ENCODE measurements at places on chromosomes 4 and X.

GRCh38 chr4:14749910-14750309, 252.4 kb upstream of the CPEB2 start:
- no peak for DNase-seq

DNA sequence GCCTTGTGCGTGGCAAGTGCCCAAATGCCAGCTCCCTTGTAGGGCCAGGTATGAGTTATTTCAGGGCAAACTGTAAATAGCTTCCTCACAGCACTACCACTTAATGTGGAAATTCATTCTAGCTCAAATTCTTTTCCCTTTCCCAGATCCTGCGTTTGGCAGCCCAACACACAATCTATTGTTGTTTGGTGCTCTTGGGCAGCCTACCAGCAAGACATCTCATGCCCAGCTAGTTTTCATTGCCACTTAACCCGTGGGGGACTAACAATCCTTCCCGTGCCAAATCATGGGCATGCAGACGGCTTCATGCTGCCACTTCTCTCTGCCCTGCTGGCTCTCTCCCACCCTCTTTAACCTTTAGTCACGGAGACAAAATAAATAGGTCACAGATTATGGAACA, 454.2 kb downstream of the GRIA2 start:
- DNase-seq, result no peak

DNA sequence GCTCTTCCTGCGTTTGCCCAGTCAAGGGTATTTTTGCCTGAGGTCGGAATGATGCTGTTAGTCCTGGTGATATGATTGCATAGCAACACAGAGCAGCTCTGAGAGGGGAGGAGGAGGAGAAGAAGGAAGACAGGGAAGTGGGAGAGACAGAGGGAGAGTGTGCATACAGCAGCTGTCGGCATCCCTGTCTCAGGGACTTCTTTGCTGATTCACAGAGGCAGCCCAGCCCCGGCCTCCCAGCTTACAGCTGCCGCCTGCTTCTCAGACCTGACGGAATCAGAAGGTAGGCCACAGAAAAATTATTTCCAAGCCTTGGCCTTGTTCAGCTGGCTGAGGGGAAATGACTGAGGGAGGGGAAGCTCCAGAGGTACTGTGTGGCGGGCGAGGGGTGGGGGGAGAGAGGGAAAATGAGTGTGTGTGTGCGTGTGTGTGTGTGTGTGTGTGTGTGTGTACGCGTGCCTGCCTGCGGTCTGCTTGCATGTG, 319 bp downstream of the DRP2 start:
- DNase-seq, result peak; percentile 40

DNA sequence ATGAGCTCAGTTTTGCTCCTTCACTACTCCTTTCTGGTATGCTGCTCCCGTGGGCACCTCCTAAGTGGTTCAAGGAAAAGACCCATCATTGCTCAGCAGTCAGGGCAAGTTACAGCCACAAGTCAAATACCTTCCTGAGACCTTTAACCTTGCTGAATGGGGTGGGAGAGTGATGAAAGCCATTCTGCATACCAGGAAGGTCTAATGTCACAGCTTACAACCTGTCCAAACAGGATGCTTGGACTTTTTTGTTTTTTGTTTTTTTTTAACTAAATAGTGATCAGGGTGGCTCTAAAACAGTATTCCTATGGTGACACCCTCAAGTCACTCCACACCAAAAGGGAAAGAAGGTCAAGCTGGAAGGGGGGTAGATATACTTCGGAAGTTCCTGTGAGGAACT, 93.1 kb downstream of the GPC3 start:
- peak; percentile 89 for DNase-seq

DNA sequence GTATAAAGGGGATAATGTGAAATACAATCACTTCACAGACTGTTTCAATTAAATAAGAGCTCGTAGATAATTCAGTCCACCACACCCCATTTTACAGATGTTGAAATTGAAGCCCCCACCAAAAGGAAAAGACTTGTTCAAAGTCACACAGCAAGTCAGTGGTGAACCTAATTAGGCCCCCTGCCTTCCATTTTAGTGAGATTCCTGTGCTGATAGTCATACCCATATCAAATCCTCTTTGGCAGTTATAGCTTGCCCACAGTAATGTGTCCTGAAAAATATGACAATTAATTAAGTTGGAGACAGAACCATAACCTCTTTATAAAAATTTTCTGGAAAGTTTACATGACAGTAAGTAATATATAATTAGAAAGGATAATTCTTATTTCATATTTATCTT, 58.0 kb downstream of the AR start:
- DNase-seq, result no peak

- no peak for DNase-seq
These were observed 831.7 kb upstream of the EPHA5 start for GRCh38 chr4:66501997-66502396.

DNA sequence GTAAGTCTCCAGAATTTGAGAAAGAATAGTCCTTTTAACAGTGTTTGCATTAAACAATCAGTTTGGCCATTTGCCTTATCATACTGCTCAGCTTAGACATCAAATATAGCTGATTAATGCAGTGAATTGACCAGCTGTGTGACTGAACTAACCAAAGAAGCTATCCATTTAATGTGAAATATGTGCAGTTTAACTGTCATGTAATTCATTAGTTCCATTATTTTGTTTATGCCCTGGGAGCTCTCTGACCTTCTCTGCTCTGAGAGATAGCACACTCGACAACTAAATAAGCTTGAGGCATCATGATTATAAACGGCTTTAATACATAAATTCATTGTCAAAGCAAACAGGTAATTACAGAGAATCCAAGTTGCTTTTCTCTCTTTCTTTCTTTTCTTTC, 324.3 kb upstream of the PCDH7 start:
- DNase-seq, result no peak

DNA sequence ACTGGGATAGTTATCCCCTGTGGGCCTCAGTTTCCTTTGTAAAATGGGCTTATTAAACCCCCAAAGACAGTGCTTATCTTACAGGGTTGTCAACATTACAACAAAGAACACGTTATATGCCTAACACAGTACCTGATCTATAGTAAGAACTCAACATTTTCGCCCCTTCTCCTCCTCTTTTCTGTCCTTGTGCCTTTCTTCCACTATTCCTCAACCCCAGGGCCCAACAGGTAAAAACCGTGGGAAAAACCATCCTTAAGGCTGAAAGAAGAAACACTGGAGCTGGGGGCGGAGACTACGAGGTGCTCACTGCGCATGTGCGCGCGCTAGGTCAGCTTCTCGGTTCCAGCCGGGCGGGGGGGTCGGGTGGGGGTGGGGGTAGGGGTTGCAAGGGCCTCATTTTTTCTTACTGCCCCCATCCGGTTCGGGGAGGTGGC, 426 bp upstream of the XIAP start:
- no peak for DNase-seq

GRCh38 chr4:130485371-130485770, 1389.4 kb downstream of the C4orf33 start:
- no peak for DNase-seq

DNA sequence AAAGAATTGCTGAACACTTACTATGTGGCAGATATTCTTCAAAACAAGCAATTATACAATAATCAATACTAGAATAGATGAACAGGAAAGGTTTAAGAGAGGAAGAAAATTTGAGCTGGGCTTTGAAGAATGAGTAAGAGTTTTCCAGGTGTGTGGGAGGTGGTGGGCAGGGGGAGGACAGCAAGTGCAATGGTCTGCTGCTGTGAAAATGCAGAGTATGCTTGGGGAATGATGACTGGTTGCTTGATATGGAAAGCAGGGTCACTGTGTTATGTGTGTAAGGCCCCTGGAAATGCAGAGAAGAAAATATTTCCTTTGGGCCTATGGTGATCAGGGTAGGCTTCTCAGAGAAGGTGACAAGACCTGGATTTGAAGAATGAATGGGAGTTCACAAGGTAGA, 300.3 kb downstream of the CAMK2D start:
- no peak for DNase-seq
